ENCODE measurements at places on chromosomes 5 and 9.
A peak's percentile ranks its signal among the peaks of the same experiment; 100 is the strongest.

- no peak for DNase-seq
Observed at GRCh38 chr9:130666393-130667119, 2.2 kb downstream of the PRDM12 start.

DNA sequence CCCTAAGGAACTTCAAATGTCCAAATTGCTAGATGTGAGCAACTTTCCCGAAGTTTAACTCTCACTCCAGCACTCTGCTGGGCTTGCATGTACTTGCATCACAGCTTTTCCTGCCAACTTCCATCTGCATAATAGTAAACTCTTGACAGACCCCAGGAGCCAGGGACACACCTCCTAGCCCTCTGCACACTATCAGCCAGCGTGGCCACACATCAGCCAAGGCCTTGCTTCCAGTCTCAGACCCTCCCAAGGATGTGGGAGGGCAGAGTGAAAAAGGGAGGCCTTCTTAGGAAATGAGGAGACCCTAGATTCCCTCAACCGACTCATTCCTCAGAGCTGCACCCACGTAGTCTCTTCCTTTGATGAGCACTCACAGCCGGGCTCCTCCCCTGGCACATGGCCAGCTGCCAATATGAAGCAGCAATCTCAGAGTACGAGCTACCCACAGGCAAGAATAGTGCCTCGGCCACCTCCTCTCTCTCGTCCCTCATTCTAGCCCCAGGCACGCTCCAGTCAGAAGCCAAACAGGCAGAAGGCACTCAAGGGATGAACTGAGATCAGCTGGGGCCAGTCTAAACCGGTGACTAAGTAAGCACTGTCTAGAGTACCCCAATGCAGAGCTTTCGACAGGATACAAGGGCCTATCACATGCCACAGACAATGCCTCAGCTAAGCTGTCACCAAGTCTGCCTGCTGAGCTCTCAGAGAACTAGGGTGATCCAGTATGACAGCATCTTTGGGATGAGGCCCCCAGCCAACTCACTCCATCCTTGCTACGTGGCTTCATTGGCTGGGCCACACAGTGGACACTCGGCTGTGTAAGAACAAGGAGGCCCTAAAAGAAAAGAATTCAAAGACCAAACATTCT is 2.3 kb downstream of the P4HA2 start:
- DNase-seq, result no peak

DNA sequence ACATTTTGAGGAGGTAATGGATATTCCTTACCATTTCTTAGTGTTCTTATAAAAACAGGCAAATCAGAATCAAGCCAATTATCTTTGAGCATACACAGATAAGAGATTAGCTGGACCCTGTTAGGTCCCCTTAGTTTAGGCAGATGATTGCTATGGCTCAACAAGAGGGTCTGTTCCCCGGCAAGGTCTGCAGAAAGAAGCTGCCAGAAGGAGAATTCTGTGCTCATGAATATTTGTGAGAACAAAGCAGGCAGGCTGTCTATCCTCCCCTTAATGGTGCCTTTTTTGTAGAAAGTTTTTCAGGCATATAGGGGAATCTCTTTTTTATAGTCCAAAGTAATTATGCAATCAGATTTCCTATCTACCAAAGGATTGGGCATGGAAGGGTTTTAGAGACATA is 27.5 kb downstream of the CAVIN4 start:
- no peak for DNase-seq

GRCh38 chr9:35728041-35728971 is 3.7 kb downstream of the TLN1 start:
- DNase-seq, result no peak

DNA sequence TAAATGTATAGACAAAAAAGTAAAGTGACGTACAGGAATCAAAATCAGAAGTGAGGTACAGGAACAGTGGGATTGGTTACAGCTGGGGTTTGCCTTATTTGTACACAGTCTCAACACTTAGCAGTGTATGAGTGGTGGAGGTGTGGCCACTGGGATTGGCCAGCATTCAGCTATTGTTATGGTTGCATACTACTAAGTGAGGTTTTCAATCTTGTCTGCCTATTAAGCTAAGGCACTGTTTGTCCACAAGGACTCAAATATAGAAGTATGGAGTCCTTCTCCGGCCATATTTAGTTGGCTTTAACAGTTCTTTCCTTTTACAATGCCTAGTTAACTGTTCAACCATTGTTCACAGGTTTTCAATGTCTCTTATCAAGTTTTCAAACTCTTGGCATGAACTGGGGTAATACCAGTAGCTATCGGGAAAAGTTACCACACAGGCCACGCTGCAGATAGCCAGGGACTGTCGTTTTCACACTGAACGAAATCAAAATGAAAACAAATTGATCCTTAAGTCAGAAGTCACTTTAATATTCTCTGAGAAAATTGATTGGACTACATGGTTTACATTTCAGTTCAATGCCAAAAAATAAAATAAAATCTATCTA is 176.0 kb upstream of the FREM1 start:
- no peak for DNase-seq

DNA sequence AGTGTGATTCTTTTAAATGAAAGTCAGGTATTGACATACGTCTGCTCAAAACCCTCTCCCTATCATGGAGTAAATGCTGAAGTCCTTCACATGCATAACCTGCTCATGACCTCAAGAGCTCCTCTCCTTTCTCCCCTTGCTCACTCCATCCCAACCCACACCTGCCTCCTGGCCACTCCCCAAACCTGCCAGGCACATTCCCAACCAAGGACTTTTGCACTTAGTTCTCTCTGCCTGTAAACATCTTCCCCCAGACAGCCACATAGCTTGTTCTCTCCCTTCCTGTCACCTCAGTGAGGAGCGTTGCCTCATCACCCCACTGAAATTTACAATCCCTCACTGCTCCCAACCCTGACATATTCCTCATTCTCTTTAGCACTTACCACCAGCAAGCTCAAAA is 8.7 kb downstream of the SETD9 start:
- no peak for DNase-seq

- no peak for DNase-seq
Observed at GRCh38 chr9:109113892-109114609, 5.7 kb downstream of the TMEM245 start.

DNA sequence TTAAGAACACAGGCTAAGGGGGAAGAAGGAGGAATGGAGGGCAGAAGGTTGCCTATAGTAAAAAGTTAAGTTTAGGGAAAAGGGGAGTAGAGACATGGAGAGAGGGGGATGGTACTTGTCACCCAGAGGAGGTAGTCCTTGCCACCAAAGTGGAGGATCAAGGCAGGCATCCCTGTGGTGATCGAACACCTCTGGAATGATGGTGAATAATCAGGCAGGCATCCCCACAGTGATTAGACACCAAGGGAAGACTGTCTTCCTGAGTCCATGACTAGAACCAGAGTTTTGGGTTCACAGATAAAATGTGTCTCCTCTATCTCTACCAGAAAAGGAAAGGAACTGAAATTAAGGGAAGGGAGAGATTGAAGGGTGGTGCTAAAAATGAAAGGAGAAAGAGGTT is 19.2 kb upstream of the HMGCS1 start:
- DNase-seq, result no peak

DNA sequence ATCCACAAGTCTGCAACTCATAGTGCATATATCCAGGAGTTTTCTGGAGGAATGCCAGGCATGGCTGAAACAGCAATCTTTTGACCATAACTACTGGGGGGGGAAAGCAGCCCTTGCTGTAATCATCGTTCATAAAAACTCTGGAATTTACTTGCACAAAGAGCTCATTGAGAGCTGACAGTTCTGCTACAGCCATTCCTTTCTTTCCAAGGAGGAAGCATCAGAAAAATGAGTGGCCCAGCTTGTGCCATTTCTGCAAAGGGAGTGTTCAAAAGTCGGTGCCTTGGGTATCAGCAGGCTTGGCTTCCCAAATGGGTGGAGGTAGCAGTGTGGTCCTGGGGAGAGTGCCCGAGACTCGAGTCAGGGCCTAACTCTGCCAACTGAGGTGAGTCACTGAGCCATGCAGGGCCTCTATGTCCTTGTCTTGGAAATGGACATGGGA is 101.5 kb downstream of the GCNT1 start:
- DNase-seq, result no peak

- peak; percentile 15 for DNase-seq
Observed at GRCh38 chr5:69414885-69415583, at the start of gene MARVELD2. MARVELD2 (plus strand) TSS chr5:69415116; CDS start chr5:69419386, 4,270 bp downstream.

DNA sequence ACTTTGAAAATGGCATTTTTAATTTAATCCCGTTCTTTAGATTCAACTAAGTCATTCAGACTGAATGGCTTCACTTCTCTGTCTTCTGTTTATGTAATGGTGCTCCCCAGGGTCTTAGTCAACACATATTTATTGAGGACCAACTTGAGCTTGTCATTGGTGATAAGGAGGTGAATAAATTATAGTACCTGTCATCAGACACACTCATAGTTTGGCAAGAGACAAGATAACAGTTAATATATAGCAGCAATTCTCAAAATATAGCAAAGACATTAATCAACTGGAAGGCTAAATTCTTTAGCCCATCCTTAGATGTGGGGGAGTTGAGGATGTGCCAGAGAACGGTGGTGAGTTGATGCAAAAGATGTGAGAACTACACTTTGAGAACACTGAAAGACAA is 78.4 kb downstream of the MACIR start:
- no peak for DNase-seq

GRCh38 chr5:64566310-64566916 is 60.6 kb downstream of the RGS7BP start:
- DNase-seq, result no peak

DNA sequence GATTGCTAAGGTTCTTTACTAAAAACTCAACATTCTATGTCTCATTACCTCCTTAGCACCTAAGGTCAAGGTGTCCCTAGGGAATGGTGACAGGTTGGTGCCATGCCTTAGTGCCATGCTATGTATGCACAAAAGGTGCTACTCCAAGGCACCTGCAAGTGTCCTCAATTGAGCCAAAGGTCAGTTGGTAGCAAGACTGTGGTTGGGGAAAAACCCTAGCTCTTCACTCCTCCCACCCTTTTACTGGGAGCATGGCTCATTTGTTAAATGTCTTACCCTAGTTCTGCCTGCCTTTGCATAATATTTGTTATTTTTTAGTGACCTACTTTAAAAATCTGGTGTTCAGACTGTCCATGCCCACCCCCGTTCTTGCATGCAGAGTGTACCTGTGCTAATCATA is 17.0 kb downstream of the ACO1 start:
- no peak for DNase-seq

- DNase-seq, result no peak
Observed at GRCh38 chr5:126031989-126032716, 391.1 kb upstream of the GRAMD2B start.

GRCh38 chr5:54611290-54611951 is 93.9 kb downstream of the SNX18 start:
- no peak for DNase-seq
